8988T (cell line): ENCODE measurements at places on chromosomes 12 and 14.

- no peak for DNase-seq
Observed at GRCh38 chr12:24996102-24996797, 47.3 kb upstream of the BCAT1 start.

- no peak for DNase-seq
Observed at GRCh38 chr14:88681755-88682494, 110.8 kb downstream of the EML5 start.

- DNase-seq, result peak; percentile 98
Observed at GRCh38 chr14:105474483-105475268, at the start of gene CRIP2. CRIP2 (plus strand) TSS chr14:105474821; CDS start chr14:105474863, 42 bp downstream.

GRCh38 chr12:56581418-56582145 lies 48.5 kb downstream of the BAZ2A start:
- no peak for DNase-seq

DNA sequence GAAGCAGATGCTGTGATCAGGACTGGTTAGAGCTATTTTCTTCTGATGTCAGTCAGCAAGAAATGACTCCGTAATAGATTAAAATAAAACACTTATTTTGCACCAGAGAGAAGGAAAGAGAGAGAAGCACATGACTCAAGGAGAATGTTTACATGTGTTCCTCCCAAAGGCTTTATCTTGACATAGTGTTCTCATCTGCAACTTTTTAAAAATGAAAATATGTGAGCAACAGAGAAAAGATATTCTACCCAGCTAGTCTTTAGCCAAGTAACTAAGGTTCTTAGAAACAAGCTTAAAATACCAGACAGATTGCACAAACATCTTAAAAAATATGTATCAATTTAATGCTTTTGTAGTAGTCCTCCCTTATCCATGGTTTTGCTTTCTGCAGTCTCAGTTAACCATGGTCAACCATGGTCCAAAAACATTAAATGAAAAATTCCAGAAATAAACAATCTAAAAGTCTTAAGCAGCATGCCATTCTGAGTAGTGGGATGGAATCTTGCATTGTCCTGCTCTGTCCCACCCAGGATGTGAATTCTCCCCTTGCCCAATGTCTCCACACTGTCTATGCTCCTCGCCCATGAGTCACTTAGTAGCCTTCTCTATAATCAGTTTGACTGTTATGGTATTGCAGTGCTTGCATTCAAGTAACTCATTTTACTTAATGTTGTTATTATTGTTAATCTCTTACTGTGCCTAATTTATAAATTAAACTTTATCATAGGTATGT lies 9.9 kb downstream of the SERPINA10 start:
- no peak for DNase-seq

DNA sequence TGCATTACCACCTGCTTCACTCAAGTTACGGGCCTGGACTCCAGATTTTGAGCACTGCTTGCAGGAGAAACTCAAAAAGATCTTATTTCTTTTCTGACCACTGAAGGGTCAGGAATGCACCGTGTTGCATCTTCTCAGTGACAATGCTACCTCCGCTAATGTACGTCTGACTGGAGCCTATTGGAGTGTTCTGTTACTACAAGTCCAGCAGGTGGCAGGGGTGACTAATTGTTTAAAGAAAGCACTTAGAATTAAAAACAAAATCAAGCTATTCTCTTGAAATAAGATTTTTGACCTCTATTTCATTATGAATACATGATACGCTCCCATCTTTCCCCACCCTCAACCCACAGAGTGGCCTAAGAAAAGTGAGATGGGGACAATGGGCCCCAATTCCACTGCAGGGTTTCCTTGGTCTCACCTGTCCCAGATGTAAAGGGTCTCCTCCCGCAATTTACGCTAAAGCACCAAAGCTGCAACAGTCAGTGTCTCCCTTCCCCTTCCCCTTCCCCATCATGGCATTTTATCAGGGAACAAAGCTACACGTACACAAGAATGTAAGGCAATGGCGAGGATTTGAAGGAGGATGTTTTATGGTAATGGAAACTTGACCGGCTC lies 2.2 kb downstream of the TBPL2 start:
- no peak for DNase-seq

GRCh38 chr12:31715283-31715825 lies 13.5 kb downstream of the AMN1 start:
- DNase-seq, result no peak

GRCh38 chr14:38199076-38199475 lies 8.6 kb upstream of the SSTR1 start:
- no peak for DNase-seq

DNA sequence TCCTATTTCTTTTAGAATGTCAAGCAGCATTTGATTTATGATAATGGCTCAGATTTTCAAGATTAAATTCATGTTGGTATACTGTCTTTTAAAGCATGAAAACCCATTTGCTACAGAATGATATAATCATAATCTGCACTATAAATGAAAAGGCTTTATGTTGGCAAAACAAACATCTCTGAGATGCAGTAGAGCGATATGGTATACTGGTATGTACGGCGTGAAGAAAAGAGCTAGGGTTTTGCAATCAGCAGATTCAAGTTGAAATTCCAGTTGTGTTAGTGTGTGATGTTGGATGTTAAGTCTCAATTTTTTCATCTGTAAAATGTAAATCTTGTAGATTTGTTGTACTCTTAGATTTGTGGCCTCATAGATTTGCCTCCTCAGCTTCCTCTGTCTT lies 53.2 kb upstream of the DYRK2 start:
- DNase-seq, result no peak

DNA sequence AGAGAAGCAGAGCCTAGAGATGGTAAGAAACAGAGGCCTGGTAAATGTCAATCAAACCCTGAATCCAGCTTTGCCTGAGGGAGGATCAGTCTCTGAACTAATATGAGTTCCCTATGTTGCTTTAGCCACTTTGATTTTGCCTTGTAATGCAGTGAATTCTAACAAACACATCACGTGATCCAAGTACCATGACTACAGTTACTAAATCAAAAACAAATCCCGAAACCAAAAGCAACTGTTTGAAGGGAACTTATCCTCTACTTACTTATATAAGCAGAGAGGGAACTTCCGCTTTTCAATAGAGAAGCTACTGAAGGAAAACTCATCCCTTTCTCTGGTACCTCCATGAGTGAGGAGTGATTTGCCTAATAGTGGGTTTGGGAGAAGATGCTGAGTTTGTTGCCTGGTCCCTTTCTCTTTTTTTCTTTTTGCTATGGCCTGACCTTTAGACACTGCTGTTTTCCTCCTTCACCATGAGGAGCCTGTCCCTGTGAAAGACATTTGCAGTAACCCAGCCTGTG lies 7.7 kb upstream of the PPTC7 start:
- DNase-seq, result no peak

- no peak for DNase-seq
Observed at GRCh38 chr12:53174881-53175491, 5.5 kb upstream of the ZNF740 start.

DNA sequence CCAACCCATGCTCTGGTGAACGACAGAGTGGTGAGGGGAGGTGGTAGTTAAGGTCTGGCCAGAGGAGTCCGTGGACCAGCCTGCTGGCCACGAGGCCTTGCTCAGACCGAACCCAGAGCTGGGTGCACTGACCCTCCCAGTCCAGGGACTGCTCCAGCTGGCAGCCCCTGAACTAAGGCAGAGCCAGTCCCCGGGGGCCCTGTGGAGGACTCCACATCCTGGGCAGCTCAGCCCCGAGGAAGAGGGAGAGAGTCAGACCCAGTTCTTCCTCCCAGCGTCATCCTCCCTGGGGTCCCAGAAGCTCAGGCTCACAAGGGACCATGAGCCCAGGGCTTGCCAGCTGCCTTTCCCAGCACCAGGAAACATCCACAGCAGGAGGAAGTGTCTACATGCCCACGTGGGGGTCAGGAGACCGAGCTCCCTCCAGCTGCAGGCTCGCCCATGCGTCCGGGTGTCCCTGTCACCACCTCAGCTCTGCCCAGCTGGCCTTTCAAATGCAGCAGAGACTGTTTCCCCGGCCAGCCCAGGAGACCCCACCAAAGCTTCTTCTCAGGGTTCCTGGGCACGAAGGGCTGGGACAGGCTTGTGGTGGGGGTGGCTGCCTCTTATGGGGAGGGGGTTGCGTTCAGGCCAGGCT lies 194.4 kb downstream of the KIF26A start:
- DNase-seq, result no peak

GRCh38 chr12:100877776-100878175 lies 83.2 kb downstream of the ANO4 start:
- DNase-seq, result no peak

- DNase-seq, result no peak
Observed at GRCh38 chr14:75271514-75271913, 7.1 kb upstream of the FOS start.

GRCh38 chr12:11727133-11727664 lies 77.7 kb downstream of the ETV6 start:
- DNase-seq, result no peak

- DNase-seq, result no peak
Observed at GRCh38 chr14:50656776-50657175, 11.3 kb downstream of the SAV1 start.

GRCh38 chr12:57741413-57741789 lies 2.9 kb upstream of the AGAP2 start:
- DNase-seq, result no peak

DNA sequence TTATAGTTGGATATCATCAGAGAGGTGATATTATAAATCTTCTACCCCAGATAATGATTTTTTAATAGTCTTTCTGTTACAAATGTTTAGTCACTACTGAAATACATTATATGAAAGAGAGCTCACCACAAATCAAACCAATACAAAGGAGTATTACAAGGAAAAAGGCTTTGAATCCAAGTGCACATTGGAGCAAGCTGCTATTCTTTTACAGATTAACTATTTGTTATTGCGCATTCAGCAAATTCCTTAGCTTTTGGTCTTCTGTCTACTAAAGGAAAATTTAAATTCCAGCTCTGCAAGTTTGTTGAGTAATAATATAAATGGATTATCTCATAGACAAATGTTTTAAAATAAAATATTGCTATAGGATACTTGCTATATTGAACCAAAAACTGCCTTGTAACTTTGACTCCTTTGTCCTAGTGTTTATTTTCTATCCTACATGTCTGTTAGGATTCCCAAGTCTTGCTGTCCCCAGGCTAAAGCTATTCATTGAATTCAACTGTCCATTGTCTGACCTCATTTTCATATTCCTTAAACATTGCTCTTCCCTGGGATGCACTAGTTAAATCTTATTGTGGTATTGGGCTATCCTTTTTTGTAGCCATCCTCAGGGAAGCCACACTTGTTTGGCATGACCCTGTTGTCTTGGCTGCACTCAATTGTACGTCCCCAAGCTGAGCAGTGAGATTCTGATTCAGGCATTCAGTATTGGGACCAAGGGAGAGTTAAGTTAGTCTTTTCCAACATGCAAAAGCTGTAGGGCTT lies 41.5 kb downstream of the PDE3A start:
- no peak for DNase-seq

DNA sequence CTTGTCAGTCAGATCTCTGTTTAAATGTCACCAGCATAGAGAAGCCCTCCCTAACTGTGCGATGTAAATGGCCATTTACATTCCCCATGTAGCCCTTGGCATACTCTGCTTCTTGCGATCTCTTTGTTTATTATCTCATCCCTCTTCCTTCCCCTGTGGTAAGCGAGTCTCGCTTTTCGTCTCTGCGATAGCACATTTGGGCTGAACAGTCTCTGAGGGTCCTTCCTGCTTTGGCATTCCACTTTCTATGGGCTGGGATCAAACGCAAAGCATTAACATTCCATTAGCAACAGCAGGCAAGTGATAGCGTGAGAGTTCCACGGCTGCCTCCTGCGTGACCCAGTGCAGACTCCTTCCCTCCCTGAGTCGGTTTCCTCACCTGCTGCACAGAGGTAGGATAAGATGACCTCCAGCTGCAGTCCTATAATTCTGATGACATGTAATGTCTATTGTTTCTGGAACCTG lies 61.4 kb upstream of the TUNAR start:
- DNase-seq, result no peak

- no peak for DNase-seq
Observed at GRCh38 chr12:66919466-66919865, 240.6 kb upstream of the GRIP1 start.

GRCh38 chr12:125330645-125331341 lies 265.6 kb downstream of the AACS start:
- peak; percentile 79 for DNase-seq

GRCh38 chr12:120984351-120984898 lies 6.1 kb downstream of the HNF1A start:
- DNase-seq, result no peak

DNA sequence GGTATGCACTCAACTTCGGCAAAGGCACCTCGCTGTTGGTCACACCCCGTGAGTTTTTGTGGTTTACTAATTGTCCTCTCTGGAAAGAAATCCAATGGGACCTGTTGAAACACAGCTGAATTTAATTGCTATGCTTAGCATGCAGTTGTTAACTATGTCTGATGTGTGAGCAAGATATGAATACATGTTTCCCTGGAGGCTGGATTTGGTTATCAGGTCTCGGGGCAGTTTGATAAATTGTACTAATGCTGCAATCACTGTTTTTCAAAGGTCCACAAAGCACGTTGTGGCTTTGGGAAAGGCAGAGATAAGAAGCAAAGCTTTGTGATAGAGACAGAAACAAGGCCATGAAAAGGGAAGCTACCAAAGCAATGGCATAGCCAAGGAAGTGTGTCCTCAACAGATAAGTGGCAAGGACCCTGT lies 91.3 kb downstream of the DAD1 start:
- no peak for DNase-seq

DNA sequence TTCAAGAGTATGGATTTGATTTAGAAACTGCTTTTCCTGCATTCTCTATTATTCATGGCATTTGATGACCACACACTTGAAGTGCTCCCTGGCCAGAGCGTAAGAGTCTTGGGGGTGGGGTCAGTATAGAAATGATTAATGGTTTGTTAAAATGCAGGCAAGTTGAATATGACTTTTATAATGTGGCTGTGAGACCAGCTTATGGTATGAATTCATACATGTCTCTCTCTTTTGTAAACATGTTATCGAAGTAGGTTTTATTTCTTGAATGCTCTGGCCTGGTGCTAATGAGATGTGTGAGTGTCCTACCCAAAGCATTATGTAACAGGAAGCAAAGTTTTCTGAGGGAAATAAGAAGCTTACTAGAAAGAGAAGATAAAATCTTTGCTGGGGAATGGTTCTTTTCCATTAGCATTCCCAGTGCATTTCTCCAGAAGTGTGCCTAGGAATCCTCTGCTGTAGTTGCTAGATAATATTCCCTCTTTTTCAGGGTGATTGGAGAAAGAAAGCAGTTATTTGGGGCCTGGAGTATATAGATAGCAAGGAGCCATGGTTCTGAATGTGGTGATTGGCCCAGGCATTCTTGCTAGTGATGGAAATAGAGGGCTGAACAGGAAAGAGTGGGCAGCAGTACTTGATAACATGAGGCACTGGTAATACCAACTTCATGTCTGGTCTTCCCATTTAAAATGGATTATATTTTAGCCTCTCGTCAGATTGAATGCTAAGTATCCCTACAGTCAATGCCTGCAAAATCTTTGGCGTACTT lies 289.7 kb downstream of the RAD51B start:
- DNase-seq, result no peak

GRCh38 chr14:102949801-102950451 lies 27.5 kb downstream of the AMN start:
- DNase-seq, result no peak

GRCh38 chr14:55317542-55318306 lies 46.5 kb downstream of the FBXO34 start:
- no peak for DNase-seq

GRCh38 chr12:123089631-123090353 lies 61.1 kb downstream of the PITPNM2 start:
- DNase-seq, result peak; percentile 55
